CD4-positive, alpha-beta T cell treated with Interleukin-6 for 4 hours (primary cell): ENCODE measurements at places on chromosomes 3 and 15.

DNA sequence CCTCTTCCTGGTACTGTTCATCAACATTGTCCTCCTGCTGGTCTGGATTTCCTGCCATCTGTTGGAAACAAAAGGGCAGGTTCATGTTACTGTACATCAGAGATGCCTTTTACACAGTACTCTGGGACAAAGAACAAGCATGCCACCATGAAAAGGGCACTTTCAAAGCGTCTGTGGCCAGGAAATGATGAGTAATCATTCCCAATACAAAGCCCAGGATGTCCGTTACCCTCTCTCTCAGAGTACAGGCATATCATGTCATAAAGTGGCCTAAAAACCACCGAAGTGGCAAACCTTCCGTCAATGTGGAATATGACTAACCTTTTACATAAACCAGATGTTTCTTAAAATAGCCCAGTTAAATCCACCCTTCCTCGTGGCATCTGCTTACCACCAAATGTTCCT lies 71.2 kb downstream of the GOLIM4 start:
- no peak for DNase-seq

DNA sequence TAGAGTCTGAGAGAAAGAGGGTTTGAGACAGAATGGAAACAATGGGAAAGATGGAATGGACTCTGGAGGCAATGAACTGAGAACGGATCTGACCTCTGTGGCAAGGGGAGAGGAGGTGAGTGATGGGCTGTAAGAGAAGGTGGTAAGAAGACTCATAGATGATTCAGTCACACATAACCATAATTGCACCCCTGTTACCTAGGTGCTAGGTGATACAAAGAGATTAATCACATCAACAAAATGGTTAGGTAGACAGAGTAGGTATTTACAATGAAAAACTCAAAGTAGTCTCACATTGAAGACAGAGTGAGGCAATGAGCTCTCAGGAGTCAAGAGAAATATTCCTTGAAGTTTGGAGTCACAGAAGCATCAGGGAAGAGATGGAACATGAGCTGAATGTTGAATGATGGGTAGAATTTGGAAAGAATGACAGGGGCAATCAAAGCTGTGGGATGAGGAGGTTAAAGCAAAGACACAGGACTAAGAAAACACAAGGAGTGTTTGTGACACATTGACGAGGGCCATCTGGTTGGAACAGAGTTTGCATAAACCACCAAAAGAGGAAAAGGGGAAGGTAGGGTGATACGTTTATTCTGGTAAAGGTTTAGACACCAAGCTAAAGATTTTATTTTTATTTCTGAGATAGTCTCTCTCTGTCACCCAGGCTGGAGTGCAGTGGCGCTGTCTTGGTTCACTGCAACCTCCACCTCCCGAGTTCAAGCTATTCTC lies 32.7 kb downstream of the MME start:
- no peak for DNase-seq

GRCh38 chr3:141393735-141394076 lies 25.4 kb downstream of the ZBTB38 start:
- no peak for DNase-seq

DNA sequence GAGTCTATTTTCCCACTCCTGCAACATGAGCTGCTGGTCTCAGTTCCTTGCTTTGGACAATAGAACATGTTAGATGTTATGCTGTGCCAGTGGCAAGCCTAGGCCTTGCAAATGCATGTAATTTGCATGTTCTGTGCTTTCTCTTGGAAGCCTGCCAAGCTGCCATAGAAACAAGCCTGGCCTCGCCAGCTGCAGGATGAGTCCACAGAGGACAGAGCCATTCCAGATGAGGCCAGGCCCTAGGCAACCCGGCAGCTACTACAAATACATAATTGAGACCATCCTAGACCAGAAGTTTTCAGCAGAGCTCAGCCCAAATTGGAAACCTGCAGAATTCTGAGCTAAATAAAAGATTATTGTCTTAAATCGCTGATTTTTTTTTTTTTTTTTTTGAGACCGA lies 39.6 kb downstream of the TRIM69 start:
- DNase-seq: no peak

DNA sequence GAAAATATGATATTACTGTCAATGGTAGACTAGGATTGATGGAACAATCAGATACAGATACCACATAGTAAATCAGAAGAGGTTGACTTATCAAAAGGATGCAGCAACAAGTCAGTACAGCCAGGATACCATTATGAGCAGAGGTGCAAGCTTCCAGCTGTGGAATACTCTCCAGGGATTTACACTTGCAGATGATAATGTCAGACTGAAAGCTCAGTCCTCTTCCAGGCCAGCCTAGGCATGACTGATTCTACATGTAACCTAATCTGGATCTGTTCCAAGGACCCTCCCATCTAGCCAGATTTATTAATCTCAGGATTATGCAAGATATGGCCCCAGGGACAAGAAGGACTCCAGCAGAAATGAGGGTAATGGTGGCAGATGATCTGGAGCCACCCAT lies 8.2 kb downstream of the FILIP1L start:
- no peak for DNase-seq

- DNase-seq: no peak
Observed at GRCh38 chr3:15753056-15753710, 44.6 kb downstream of the ANKRD28 start.

- DNase-seq: no peak
Observed at GRCh38 chr3:191425322-191425734, 35.6 kb upstream of the PYDC2 start.

- no peak for DNase-seq
Observed at GRCh38 chr3:67154429-67154828, 156.3 kb downstream of the KBTBD8 start.

GRCh38 chr3:14402304-14402811 lies at the start of gene SLC6A6:
TSS of gene SLC6A6 (plus strand) at chr3:14402606. CDS start at chr3:14443635, 41,029 bp downstream.
- peak; percentile 99 for DNase-seq

- no peak for DNase-seq
Observed at GRCh38 chr3:87076946-87077345, 86.0 kb upstream of the VGLL3 start.

GRCh38 chr3:155407331-155407730 lies 113.8 kb upstream of the STRIT1 start:
- no peak for DNase-seq

DNA sequence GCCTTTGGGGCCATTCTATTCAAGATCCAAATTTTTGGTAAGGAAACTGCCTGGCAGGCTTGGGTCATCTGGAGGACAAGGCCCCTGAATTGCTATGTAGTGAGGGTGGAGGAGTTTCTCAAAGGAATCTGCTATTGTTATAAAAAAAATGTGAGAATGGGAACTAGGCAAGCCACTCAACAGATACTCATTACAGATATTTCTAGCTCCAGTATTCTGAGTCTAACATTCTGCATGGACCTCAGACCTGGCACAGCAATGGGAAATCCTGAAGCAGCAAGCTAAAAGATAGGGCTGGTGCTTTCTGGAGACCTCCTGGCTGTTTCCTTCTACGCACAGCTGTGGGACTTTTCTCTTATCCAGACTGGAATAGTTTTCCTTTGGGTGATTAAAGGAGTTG lies 430.7 kb upstream of the RBMS3 start:
- DNase-seq: no peak

GRCh38 chr3:133762539-133762938 lies 16.3 kb downstream of the TF start:
- DNase-seq: no peak

DNA sequence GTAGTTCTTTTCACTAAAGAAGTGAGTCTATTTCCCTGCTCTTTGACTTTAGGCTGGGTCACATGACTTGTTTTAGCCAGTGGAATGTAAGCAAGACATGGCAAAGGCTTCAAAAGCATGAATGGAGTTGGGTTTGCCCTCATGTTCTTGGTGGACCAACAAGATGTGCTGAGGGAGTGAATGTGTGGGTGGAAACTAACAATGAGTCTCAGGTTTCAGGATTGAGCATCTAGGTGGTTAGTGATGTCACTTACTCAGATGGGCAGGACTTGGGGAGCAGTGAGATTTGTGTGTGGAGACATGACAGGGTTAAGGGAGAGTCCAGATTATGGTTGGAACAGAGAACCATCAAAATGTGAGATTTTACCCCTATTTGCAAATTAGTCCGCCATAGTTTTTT lies 181.4 kb upstream of the UBE2E1 start:
- DNase-seq: no peak

GRCh38 chr3:71395470-71395869 lies 188.1 kb downstream of the FOXP1 start:
- no peak for DNase-seq

- DNase-seq: no peak
Observed at GRCh38 chr3:359672-360071, 163.1 kb downstream of the CHL1 start.

DNA sequence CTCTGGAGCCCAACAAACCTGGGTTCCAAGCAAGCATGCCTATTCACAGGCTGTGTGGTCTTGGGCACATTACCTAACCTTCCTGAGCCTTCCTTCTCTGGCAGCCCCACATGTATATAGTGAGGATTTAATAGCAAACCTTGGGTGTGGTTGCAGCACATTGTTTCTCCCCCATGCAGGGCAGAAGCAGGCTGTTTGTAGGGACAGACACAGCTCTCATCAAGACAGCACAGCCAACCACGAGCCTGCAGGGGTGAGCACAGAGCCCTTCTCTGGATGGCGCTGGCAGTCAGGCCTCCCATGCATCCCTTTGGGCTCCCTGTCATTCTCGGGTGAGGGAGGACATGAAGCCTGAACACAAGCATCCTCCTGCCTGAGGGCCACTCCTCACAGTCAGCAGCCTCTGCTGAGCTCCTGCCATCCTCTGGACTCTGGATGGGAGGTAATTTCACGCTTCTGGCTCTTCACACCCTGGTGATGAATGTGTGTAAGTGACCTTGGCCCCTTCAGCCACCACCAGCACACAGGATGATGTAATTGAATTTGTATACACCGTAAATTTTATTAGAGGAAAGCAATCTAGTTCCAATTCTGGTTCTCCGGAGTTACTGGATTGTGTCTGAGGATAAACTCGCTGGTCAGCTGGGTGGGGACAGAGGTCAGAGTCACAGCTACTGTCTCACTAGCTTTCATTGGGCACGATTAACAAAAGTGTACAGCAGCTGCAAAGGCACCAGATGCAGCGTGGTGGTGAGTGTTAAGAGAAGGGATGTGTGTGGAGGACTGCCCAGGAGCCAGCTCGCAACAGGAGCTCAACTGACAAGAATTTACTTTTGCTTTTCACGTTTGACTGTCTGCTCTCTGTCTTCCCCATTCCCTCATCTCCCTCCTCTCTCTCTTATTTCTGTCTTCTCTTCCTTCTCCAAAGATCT lies 118.1 kb downstream of the CLSTN2 start:
- no peak for DNase-seq

DNA sequence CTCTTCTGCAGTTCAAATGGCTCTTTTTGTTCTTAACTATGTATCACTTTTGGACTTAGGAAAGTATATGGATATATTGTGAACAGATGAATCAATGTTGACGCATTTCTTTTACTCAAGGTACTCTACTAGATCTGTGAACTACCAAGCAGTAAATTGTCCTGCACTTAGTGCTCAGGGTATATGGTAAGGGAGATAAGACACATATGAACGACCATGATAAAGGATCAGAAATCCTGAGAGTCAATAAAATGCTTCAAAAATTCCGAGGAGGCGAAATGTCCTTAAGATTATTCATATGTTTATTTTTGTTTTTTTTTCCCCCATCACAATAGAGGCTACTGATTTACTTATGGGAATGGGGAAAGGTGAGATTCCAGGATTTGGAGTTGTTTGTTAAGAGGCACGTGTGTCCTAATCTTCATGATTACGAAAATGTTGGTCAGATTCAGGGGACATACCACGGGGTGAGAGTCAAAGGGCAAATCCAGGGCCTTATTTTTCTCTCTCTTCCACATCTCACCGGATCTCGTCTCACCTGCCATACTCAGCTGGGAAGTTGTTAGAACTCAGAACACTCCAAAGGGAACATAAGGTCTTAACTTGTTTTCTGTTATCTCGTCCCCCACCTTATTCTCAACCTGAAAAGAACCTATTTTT lies 475.1 kb upstream of the TBL1XR1 start:
- no peak for DNase-seq

DNA sequence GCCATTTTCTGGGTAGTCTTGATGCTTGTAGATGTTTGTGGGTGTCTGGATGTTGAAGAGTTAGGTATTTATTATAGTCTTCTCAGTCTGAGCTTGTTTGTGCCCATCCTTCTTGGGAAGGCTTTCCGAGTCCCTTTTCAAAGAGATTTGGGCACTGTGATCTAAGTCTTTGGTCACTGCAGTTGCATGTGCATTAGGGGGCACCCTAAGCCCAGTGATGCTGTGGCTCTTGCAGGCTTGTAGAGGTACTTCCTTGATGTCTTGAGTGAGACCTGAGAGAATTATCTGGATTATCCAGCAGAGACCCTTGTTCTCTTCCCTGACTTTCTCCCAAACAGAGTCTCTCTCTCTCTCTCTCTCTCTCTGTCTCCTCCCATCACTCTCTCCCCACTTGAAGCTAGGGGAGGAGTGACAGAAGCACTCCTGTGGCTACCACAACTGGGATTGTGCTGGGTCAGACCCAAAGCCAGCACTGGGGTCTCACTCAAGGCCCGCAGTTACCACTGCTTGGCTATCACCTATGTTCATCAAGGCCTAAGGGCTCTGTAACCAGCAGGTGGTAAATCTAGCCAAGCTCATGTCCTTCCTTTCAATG lies 68.5 kb downstream of the TMCO5A start:
- no peak for DNase-seq

DNA sequence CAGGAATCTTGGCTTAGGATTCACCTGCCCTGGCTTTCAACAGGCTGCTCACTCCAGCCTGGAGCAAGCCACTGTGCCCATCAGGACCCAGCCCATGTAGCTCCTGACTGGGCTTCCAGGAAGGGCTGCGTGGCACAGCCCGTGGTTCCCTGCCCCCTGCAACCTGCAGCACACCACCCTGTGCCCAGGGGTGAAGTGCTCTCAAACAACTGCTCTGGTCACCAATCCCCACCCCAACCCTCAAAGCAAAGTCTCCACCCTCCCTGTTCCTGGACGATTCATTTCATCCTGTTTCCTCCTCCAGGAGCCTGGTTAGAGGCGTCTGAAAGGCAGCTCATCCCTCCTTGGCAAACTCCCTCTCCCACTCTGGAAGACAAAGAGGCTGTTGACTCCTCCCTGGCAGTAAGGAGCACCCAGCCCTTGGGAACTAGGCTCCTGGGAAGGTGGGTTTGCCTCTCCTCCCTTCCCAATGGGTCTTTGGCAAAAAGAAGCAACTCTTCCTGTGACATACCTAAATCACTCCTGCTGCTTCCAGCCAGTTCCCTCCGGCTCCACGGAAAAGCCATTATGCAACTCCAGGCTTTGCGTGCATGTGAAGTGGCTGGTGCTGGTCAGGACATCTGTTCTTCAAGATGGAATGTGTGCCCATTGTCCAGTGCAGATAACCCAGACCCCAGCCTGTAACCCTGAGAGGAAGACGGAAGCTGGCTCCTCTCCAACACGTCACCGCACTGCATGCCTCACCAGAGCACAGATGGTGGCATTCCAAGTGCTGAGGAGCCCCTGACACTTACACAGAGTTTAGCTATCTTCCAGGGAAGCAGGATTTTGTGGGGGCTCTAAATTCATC lies 29.1 kb upstream of the VIPR1 start:
- no peak for DNase-seq

GRCh38 chr15:58462973-58463663 lies 31.3 kb downstream of the LIPC start:
- DNase-seq: no peak

- DNase-seq: no peak
Observed at GRCh38 chr15:44289259-44289790, 806 bp downstream of the GOLM2 start.

GRCh38 chr3:145704020-145704419 lies 457.0 kb downstream of the PLOD2 start:
- no peak for DNase-seq

- DNase-seq: no peak
Observed at GRCh38 chr3:48820612-48821324, 26.9 kb downstream of the PRKAR2A start.

GRCh38 chr3:194089357-194090177 lies 46.4 kb upstream of the HES1 start:
- DNase-seq: peak; percentile 32

- no peak for DNase-seq
Observed at GRCh38 chr3:69129531-69129930, 7.1 kb upstream of the LMOD3 start.
